ENCODE measurements at places on chromosomes 4 and X.

- peak; percentile 48 for DNase-seq
Measured at GRCh38 chrX:79270401-79270800, 96.7 kb downstream of the ITM2A start.

DNA sequence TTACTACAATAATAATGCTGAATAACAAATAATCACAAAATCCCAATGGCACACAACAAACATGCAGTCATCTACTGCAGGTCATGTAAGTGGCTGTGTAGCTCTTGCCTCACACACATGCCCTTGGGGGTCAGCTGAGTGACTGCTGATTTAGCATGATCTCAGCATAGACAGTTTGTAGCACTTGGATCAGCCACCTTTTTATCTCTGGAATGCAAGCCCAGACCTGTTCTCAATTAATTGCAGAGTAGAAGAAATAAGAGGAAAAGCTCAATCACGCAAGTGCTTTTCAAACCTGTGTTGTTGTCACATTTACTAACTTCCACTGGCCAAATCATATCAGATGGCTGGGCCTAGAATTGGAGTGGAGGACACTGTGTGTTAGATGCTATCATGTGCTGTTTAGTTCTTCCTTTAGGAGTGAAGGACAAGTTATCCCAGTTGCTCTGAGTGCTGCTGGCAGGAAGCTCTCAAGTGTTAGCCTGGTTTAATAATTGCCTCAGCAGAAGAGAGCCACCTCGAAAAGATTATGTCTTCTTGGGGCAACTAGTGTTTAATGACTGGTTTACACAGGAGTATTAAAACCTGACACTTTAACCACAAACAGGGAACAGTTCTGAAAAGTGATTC is 128.3 kb upstream of the EPHA5 start:
- DNase-seq: no peak

DNA sequence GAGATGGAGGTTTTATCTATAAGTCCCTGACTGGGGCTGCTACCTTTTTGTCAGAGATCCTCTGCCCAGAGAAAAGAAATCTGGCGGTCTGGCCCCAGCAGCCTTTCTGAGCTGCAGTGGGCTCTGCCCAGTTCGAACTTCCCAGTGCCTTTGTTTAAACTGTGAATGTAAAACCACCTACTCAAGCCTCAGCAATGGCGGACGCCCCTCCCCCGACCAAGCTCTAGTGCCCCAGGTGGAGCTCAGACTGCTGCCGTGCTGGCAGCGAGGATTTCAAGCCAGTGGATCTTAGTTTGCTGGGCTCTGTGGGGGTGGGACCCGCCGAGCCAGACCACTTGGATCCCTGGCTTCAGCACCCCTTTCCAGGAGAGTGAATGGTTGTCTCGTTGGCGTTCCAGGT is 121.8 kb downstream of the TSPAN5 start:
- DNase-seq: peak; percentile 50

- no peak for DNase-seq
Measured at GRCh38 chrX:30875957-30876356, 13.1 kb downstream of the TAB3 start.

- no peak for DNase-seq
Measured at GRCh38 chrX:17697191-17697590, 40.1 kb upstream of the SCML1 start.

GRCh38 chr4:88725986-88726385 is 28.4 kb upstream of the NAP1L5 start:
- no peak for DNase-seq

DNA sequence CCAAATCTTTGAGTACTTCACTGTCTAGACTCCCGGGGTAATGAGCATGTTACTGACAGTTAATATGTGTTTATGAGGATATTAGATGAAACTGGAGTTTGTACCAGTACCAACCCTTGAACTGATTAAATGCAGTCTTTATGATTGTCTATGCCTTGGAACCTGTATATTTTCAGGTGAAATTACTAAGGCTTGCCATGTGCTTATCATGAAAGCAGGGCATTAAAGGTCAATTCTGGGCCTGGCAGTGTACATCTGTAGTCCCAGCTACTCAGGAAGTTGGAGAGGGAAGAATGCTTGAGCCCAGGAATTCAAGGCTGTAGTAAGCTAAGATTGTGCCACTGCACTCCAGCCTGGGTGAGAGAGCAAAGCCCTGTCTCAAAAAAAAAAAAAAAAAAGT is 27.6 kb downstream of the PHEX start:
- DNase-seq: no peak

- no peak for DNase-seq
Measured at GRCh38 chr4:6361076-6361784, 91.6 kb downstream of the WFS1 start.

DNA sequence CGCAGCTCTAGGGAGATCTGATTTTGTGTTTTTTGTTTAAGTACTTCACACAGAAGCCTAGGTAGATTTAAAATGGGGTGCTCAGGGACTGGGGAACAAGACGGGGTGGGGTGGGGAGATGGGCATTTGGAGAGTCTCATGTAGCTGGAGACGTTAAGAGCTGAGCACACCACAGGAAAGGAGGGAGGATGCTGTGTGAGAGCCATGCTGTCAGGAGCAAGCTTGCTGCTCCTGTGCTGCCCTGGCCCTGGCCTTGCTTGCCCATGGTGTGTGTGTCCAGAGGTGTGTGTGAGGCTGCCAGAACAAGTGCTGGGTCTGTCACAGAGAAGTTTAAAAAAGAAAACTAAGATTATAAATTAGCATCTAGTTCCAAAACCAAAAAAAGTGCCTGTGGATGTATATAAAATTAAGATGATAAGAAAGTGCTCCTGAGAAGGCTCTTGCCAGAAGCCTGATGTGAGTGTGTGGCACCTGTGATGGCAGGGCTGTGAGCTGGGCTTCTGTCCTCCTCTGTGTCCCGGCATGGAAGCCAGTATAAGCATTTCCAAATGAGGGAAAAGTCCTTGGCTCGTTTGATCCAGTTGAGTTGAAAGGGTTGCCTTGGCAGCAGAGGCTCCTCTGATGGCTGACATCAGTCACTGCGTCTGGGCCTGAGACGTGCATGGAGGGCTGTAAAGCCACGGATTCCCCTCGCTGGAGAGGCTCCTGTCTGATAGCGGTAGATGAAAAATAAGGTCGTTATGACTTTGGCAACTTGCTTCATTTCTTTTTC is 63.5 kb downstream of the NELFA start:
- DNase-seq: no peak

- no peak for DNase-seq
Measured at GRCh38 chr4:142874684-142875083, 28.6 kb upstream of the INPP4B start.

DNA sequence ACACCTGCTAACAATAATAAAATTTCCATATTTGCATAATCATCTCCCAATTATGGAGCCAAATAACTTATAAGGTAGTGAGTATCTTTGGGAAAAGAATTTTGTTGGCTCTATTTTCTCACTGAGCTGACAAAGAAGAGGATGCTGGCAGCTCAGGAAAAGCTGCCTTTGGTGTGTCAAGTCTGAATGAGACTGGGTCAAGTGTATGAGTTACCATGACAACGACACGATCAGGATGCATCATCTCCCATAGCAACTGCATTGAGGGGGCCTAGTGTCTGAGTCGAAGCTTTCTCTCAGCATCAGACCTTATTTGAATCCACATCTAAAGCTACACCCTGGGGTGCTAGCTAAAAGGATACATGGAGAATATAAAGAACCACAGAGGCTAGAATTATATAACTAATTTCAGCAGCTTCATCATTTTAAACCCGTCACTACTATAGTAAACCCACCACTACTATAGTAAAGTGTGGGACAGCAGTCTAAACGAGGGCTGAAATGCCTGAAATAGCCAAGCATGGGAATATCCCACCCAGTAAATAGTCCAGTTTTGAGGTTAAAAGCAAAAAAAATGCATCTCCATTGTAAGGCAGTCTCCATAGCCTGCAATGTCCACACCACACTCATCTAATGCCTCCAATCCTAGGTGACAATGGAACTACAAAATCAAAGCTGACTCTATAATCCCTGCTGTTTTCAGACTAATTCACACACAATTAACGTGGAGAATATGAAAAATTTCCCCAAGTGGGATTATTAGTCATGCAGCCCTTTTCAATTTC is 16.0 kb downstream of the GSPT2 start:
- DNase-seq: no peak

- no peak for DNase-seq
Measured at GRCh38 chrX:96692454-96692853, 7.8 kb downstream of the DIAPH2 start.

- DNase-seq: no peak
Measured at GRCh38 chrX:20118065-20118824, 1.5 kb upstream of the MAP7D2 start.

GRCh38 chr4:37219242-37219641 is 25.3 kb upstream of the NWD2 start:
- DNase-seq: no peak

DNA sequence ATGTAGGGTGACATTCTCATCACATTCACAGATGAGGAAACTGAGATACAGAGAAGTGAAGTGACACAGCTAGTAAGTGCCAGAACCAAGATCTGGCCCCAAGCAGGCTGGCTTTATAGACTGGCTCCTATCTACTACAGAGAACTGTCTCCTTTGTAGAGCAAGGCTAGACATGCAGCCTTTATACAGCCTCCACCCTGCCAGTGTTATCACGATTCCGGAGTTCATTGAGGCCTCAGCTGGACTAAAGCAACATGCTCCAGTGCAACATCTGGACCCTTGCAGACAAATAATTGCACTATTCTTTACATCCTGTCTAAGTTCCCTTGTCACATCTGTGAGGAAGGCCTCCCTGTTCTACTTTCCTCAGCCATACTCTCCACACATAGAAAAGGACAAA is 58.0 kb upstream of the XIAP start:
- DNase-seq: no peak

DNA sequence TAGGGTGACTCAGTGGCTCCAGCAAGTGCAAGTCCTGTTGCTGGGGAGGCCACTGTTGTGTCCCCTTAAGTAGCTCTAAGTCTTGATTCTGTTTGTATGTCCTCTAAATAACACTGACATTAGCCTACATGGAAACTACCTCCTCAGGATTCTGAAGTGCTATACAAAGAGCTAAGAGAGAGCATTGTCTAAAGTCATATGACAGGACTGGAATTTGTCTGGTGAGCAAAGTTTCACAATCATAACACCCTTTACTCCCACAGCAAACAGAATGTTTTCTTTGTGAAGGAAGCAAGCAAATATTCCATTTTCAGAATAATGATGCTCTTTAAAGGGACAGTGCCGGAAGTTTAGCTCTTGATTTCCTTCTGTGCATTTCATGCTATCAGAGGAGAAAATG is 23.4 kb upstream of the CT47A1 start:
- no peak for DNase-seq

DNA sequence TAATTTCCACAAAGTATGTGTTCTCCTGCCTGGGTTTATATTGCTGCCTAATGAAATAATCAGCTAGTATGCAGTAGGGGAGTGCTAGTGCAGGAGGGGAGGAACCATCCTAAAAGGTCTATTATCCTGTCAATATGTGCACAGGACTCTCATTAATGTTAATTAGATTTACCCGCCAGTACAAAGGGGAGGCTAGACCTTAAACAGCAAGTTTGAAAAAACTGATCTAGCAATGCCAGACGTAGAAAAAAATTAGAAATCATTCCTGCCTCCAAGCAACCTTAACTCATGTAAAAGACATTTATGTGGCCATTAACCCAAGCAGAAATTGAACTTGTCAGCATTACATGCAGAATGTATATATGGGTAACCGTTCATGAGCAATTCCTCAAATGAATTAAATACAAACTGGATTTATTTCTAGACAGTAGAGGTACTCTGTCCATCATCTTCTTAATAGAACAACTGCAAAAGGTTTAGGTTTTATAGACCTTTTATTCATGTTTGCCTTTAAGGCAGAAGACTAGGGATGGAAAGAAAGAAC is 294.3 kb upstream of the TENM3 start:
- DNase-seq: no peak

- no peak for DNase-seq
Measured at GRCh38 chr4:33709247-33709646, 2535.1 kb downstream of the ARAP2 start.

DNA sequence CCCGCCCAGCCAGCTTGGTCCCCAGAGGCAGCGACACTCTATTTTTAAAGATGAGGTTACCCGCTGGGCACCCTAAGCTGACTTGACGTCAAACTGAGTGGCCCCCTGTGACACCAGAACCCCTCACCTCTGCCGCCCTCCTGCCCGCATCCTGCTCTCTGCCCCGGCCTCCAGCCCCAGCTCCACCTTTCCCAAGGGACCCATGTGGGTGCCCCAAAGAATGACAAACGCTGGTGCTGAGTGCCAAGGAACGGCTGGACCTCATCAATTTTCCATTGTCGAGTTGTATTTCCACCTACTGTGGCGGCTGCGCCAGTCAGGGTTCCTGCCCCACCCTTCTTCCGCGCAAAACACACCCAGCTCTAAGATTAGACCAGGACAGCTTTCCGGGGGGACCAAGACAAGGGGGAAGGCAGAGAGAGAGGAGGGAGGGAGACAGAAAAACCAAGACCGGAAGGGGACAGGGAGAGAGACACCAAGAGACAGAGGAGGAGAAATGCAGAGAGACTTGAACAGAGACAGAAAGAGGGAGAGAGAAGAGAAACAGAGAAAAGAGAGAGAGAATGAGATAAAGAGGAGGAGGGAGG is 2.0 kb downstream of the PRKX start:
- DNase-seq: no peak

- no peak for DNase-seq
Measured at GRCh38 chr4:41839916-41840854, 91.7 kb upstream of the PHOX2B start.

DNA sequence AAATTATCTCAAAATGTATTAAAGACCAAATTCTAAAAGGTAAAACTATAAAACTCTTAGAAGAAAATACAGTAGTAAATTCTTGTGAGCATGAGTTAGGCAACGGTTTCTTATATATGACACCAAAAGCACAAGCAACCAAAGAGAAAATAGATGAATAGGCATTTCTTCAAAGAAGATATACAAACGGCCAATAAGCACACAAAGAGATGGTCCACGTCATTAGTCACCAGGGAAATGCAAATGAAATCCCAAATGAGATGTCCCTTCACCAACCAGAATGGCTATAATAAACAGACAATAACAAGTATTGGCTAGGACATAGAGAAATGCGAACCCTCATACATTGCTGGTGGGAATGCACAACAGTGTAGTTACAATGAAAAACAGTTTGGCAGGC is 44.6 kb downstream of the RAB33A start:
- DNase-seq: no peak

DNA sequence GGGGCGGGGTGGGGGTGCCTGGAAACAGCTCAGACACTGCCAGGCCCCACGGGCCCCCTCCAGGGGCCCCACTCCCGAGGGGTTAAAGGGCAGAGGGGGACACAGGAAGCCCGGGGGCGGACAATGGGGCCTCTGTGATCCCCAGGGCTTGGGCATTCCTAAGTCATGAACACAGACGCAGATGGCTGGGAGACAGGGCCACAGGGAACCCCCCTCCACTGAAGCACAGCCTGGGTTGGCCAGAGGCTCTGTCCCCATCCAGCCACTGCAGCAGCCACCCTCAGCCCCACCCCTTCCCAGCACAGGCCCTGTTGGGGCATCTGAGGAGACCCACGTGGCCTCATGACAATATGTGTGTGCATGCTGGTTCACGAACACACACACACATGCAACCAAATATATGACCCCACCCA is 3.9 kb downstream of the L1CAM start:
- no peak for DNase-seq

All from ELF-1 (cell line).